ENCODE measurements at places on chromosomes 12 and 14. TPM values are rescaled to one million over a fixed set of nuclear protein-coding genes. Genes with fewer than 3 reads are reported as not detected.
A peak's percentile ranks its signal among the peaks of the same experiment; 100 is the strongest.

Gene TDG
- total RNA-seq, result 35.9 TPM

GRCh38 chr14:45051180-45051579 is 32.7 kb upstream of the PRPF39 start:
- no peak for DNase-seq

- peak; percentile 62 for DNase-seq
These were observed 109.8 kb upstream of the FUT8 start for GRCh38 chr14:65302571-65303189.

Gene GNS
- total RNA-seq, result 177 TPM

DNA sequence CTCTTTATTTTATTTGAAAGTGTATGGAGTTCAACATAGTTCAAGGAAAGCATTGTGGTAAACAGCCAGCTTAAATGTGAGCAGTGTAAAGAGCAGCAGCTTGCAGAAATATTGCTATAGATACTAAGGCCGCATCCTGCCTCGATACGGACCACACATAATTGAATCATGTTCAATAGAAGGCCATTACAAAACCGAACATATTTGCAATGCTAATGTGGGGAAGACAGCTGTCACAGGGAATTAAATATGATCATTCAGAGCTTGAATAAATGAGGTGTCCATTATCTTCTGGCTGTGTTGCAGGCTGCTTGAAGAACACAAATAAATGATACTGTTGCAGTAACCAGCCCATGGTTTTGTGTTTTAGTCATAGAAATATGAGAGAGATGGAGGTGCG is 173.2 kb downstream of the BRMS1L start:
- no peak for DNase-seq

DNA sequence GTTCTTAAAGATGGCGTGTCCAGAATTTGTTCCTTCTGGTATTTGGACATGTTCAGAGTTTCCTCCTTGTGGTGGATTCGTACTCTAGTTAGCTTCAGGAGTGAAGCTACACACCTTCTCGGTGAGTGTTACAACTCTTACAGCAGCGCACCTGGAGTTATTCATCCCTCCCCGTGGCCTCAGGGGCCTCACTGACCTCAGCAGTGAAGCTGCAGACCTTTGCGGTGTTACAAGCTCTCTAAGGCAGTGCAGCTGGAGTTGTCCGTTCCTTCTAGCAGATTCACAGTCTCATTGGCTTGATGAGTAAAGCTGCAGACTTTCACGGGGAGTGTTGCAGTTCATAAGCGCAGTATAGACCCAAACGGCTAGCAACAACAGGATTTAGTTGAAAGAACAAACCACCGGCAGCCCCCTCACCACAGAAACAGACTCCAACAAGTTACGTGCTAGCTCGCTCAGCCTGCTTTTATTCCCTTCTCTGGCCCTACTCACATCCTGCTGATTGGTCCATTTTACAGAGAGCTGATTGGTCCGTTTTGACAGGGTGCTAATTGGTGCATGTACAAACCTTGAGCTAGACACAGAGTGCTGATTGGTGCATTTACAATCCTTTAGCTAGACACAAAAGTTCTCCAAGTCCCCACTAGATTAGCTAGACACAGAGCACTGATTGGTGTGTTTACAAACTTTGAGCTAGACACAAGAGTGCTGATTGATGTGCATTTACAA is 4.5 kb upstream of the CDKN3 start:
- DNase-seq, result no peak

DNA sequence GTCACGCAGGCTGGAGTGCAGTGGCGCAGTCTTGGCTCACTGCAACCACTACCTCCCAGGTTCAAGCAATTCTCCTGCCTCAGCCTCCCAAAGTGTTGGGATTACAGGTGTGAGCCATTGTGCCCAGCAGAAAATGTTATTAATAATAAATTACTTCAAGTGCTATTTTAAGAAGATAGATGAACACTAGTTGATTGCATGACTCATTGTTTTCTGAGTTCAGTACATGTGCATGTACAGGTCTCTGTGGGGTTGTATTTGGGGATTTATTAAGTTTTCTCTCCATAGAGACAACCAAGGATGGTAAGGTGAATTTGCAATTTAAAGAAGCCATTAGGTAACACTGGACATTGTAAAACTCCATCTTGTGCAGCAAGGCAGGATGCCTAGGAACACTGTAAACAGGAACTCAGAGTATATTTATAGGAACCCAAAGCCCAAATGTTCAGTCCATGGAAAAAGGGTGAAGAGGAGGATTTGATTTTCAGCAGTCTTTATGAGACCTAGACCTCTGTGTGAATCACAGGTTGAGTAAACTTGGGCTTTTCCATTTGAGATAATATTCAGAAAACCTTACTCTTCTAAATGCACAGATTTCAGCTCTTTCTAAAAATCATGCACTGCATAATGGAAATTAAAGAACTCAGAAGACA is 49.3 kb upstream of the TMPO start:
- no peak for DNase-seq

DNA sequence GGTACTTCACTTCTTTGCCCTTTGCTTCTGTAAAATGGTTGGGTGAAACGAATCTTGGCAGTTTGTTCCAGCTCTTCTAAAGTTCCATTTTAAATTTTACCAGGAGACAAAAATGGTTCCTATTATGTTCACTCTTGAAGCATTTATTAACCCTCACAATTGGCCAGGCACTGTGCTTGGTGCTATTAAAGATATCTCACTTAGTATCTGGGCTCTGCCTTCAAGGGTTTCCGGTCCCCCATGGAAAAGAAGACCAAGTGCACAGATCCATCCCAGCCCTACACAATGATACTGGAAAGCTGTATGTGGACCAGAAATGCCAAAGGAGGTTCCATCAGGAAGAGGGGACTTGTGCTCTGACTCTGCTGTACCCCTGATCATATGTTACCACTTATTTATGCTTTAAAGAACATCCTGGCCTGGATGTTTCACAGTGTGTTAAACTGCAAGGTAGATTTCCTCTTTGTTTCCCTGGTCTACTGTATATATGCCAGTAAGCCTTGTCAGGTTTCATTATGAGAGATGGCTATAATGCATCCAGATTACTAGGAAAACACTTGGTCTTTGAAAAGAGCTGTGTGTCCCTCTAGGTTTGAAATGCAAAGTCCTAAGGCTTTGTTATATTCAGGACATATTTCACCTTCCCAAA is 154.8 kb downstream of the PRKCH start:
- DNase-seq, result no peak

Gene C3AR1
- total RNA-seq, result 0.30 TPM

DNA sequence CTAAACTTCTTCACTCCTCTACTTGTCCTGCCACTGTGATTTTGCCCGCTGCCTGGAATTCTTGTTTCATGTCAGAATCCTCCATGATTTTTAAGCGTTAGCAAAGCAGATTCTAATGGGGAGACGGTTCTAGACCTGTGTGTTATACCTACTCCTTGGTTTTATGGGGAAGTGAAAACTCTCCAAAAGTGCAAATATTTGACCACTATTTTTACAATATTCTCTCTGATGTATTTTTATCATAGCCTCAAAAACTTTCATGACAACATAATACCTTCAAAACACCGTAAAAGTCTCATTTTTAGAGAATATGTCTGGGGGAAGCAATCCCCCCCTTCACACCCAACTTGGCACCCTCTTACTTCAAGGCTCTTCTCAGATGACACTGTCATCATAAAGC is 12.9 kb upstream of the KRAS start:
- no peak for DNase-seq

GRCh38 chr14:85063747-85064146 is 466.2 kb upstream of the FLRT2 start:
- no peak for DNase-seq

GRCh38 chr14:78488938-78489337 is 318.8 kb downstream of the NRXN3 start:
- no peak for DNase-seq

- DNase-seq, result no peak
These were observed 5.3 kb downstream of the ANKS1B start for GRCh38 chr12:99979471-99979870.

DNA sequence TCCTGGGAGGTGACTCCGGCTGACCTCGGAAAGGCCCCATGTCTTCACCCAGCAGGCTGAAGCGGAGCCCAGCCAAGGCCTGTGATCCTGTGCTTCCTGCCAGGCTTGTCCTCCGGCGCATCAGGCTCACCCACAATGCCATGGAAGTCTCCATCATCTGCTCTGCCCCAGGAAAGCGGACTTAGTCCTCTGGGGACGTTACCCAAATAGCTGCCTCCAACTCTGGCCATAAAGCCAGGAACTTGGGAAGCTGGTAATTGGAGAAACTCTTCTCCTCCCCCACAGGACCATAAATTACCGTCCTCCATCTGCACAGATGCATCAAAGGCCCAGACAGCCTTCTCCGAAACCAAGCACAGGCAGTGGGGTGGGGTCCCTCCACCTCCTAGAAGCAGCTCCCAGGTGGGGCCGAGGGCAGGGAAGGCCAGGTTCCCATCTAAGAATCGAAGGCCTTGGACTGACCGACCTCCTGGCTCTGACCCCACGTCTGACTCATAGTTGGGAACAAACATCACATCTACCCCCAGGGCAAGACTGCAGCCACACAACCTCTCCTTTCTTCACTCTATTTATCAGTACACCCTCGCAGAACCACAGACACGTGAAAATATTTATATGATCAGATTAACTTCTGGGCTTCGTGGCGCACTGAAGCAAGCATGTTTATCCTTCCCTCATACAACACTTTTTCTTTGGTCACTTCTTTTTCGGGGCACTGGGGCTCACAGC is 56.4 kb downstream of the PITPNM2 start:
- DNase-seq, result peak; percentile 76

DNA sequence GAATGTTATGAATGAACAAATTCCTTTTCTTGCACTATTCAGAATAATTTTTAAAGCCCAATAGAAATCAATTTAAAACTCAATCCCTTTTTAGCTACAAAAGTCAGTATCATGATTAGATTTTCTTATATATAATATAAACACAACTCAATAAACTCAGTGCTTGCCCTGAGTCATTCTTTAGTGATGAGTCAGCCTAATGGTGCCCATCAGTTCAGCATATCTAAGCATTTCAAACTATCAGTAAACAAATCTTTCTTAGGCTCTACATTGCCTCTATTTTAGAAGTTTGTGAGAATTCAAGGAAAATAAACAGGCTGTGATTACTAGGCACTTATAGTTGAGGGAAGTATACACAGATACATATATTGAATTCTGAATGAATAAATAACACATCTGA is 179.6 kb downstream of the NELL2 start:
- DNase-seq, result peak; percentile 24

Gene AMN1
- total RNA-seq, result 12.1 TPM

Gene HSPA2
- 44.2 TPM for total RNA-seq

- peak; percentile 98 for DNase-seq
These were observed 20.9 kb upstream of the HECTD1 start for GRCh38 chr14:31228533-31228932.

GRCh38 chr12:104054681-104055346 is 4.8 kb upstream of the GLT8D2 start:
- no peak for DNase-seq

Gene CDK2
- total RNA-seq, result 29.0 TPM

Gene BRF1
- 47.9 TPM for total RNA-seq

DNA sequence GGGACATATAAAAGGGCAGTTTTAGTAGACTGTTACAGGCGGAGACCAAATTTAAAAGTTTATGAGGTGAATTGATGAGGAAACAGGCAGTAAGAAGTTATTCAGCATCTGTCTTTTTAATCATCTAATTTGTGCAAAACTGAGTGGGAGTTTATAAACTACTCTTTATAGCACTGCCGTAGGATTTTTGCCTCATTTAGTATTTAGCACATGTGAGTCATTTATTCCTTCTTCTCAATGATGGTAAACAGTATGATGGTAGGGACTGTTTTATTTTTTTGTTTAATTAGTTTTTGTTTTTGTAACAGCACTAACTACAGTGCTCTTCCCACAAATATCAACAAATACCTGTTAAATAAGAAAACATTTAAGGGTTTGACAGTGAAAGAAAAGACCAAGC is 20.6 kb downstream of the TOGARAM1 start:
- peak; percentile 32 for DNase-seq

DNA sequence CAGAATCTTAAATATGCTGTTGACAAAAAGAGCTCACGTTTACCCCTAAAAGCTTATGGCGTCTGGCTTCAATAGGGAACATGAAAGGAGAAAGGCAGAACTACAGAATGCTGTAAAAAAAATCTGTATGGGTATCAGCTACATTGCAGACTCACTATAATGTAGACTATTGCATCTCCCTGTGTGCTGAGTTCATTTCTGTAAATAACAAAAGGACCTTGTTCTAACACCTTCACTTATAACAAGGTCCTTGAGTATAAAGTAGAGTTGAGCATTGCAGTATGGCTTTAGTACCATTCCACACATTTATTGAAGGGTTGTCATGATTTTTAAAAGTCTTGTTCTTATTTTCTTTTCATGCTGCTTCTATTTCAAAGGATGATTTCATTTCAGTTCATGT is 165.3 kb downstream of the NPAS3 start:
- DNase-seq, result no peak

Gene TTC6
- 0.30 TPM for total RNA-seq

GRCh38 chr12:4271717-4272423 is 1.7 kb upstream of the CCND2 start:
- DNase-seq, result peak; percentile 32

- DNase-seq, result no peak
These were observed 29.2 kb downstream of the ALG10 start for GRCh38 chr12:34051486-34051885.

- no peak for DNase-seq
These were observed 75.3 kb upstream of the SFSWAP start for GRCh38 chr12:131635491-131636122.

DNA sequence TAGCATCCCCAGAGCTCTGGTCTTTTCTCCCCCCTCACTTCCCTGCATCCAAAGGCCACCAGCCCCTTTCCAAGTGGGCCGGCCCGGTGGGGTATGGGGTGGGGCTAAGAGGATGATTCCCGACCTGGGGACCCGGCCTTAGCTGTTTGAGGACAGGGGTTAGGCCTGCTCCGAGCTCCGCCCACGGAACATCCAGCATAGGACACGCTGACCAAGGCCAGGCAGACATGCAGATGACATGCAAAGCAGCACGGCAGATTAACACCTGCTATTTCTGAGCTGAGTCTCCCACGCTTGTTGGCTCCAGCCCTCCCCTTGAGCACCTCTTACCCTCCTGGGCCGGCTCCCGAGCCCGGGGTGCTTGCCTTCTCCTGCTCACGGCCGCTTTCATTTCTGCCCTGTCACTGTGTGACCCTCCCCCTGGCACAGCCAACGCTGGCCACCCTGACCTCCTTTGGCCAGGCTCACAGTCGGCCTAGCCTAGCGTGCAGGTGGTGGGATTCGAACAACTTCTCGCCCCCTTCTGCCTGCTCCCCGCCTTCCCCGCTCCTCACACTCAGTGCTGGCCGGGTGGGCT is 40.2 kb downstream of the TEAD4 start:
- no peak for DNase-seq

Gene HCAR2
- under 0.01 TPM for total RNA-seq

Gene NKX2-1
- not detected for total RNA-seq

Gene ZNF891
- 2.0 TPM for total RNA-seq

Data from renal cortical epithelial cell (primary cell).